ENCODE measurements at places on chromosomes 13 and 19. TPM values are rescaled to one million over a fixed set of nuclear protein-coding genes. Genes with fewer than 3 reads are reported as not detected.

The SPTBN4 gene
- total RNA-seq = 3.2 TPM

The PCP2 gene
- total RNA-seq = not detected

The APOE gene
- 248 TPM for total RNA-seq

The TEX26 gene
- 1.5 TPM for total RNA-seq

The GRIN3B gene
- 0.24 TPM for total RNA-seq

The TICAM1 gene
- 6.2 TPM for total RNA-seq

The ZNF285 gene
- total RNA-seq = 3.3 TPM

The GJA3 gene
- total RNA-seq = not detected

The KLF5 gene
- 4.1 TPM for total RNA-seq

The NKPD1 gene
- total RNA-seq = not detected

The ZNF649 gene
- 9.3 TPM for total RNA-seq

The DYRK1B gene
- 9.9 TPM for total RNA-seq

The TLE6 gene
- 1.9 TPM for total RNA-seq

The EFNA2 gene
- total RNA-seq = not detected

The CPB2 gene
- not detected for total RNA-seq

The TUBB4A gene
- total RNA-seq = 2.8 TPM

The FAM187B gene
- total RNA-seq = not detected

The ATP13A1 gene
- total RNA-seq = 255 TPM

The RLN3 gene
- not detected for total RNA-seq

The ASPDH gene
- total RNA-seq = not detected

The TYROBP gene
- 361 TPM for total RNA-seq

The SHC2 gene
- total RNA-seq = 25.8 TPM

The LSR gene
- total RNA-seq = 12.8 TPM

The HPN gene
- total RNA-seq = 1.4 TPM

The ZNF439 gene
- 1.6 TPM for total RNA-seq

The ZNF763 gene
- 4.4 TPM for total RNA-seq

The CARD8 gene
- 33.6 TPM for total RNA-seq

The FSD1 gene
- not detected for total RNA-seq

The B3GNT3 gene
- 0.19 TPM for total RNA-seq

The MVB12A gene
- total RNA-seq = 34.1 TPM

The SIGLEC8 gene
- total RNA-seq = not detected

The FCER2 gene
- total RNA-seq = 0.65 TPM
